Amygdala (tissue), 56 donors: ENCODE measurements at places on chromosomes 7 and 10.
A peak's percentile ranks its signal among the peaks of the same experiment; 100 is the strongest.

GRCh38 chr7:82700741-82701140 is 257.2 kb upstream of the CACNA2D1 start:
- no peak for DNase-seq

- no peak for DNase-seq
These were observed 177.2 kb upstream of the INHBA start for GRCh38 chr7:41880107-41880506.

DNA sequence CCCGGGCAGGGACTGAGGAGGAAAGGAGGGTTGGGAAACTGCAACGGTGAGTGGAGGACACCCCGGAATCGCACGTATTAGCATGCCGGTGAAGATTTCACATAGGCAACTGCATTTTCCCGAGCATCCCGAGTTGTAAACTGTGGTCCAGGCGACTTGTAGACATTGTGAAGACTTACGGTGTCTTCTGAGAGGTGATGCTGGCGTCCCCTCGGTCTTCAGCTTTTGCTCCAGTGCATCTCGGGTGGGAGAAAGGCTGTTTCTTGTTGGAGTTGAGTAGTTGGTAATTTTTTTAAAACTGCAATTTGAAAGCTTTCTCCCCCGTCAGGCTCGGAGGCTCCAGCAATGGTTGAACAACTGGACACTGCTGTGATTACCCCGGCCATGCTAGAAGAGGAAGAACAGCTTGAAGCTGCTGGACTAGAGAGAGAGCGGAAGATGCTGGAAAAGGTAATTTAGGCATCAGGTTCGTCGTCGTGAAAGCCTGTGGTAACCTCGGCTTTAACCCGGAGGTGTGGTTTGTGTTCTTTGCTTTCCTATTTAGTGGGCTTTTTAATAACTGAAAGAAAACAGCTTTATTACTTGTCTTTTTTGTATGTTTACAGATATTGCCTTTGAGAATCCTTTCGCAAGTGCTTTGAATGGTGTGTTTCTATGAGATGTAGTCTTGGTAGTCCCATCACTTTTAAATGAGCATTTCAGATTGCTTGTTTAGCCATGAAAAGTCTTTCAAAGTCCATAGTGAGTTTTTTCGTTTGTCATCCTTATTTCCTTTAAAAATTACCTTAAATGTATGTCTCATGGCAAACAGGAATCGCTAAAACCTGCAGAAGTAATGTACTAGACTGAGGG is 687 bp downstream of the HELLS start:
- DNase-seq = no peak

DNA sequence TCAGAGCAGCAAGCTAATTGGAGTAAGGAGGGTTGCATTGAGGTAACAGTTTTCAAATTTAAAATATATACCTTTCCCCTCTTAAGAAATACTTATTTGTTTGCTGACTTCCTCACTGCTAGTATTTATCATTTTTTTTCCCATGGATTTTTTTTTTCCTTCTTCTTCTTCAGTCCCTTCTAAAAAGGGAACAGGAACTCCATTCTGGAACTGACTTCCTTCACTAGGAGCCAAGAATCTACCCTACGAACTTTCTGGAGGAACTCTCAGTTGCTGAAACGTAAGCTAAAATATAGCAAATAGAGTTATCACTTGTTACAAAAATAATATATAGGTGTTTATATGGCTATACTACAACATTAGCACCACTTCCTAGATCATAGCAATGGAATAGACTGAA is 95.4 kb downstream of the HGF start:
- DNase-seq = no peak

DNA sequence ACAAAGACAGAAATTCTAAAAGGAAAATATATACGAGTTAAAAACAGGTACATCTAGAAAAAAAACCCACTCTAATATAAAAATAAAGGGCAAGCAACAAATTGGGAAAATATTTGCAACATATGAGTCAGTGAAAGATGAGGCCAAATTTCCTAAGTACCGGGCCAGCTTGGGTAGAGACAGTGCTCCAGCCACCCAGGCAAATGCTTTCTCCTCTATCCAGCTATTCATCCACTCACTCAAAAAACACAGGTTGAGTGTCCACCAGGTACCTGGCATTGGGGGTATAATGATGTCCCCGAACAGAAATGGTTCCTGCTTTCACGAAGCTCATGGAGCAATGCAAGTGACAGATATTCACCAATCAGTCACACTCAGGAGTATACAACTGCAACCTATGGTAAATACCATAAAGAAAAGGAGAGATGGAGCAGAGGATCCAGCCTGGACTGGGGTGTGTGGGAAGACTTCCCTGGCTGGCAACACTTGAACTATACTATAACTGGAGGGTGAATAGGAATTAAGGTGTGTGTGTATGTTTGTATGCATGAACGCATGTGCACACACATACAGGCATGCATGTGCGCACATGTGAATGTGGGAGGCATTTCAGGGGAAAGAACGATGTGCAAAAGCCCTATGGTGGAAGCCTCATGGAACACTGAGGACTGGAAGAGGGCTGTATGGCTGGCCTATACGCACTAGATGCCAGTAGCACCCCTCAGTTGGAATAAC is 2.3 kb downstream of the ARHGAP22 start:
- no peak for DNase-seq

- DNase-seq = no peak
These were observed 37.6 kb upstream of the TCF7L2 start for GRCh38 chr10:112912410-112912928.

GRCh38 chr7:98807068-98808048 is 62.5 kb downstream of the TMEM130 start:
- no peak for DNase-seq

DNA sequence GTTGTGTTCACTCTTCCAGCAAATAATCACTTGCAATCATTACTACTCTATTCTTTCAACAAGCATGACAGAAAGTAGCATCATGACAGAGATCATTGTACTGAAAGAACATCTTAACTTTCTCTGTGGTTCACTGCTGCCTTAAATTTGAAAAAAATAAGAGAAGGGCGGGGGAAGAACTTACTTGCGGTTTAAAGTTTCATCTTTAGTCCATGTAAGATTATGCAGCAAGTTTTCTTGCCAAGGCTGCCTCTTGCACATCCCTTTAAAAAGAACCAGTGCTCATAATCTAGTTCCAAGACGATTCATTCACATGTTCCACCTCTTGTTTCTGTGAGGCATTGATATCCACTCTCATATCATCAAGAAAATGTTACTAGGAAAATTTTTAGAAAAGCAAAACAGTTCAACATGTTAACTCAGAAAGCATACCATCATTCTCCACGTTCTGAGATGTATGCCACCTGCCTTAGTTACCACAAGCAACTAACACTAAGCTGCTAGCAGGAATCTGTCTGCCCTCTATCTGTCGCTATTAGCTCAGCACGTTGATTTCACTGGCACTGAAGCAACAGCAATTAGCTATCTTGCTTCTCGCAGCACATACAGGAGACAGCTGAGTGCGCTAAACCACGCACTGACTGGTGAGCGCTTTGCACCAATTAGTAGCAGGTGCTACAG is at the start of gene PCDH15:
TSS of gene PCDH15 (minus strand) at position 491 of the 681 bp plus-strand sequence. CDS start 136,969 bp downstream, outside the sequence.
- DNase-seq = peak; percentile 20

DNA sequence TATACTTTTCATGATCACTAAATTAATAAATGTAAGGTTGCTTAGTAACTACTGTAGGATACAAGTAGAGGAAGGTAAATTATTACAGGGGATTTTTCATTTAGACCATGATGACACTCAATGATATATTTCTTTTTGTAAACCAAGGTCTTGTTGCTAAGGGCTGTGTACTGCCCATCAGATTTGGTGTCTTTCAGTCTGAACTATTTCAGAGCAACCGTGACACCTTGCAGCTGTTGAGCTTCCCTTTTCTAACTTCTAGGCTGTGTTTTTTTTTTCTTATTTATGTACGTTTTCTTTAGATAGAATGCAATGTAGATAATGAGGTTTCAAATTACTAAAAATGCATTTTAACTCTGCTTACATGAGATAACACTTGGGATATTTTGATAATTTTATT is 292.0 kb upstream of the MBL2 start:
- DNase-seq = no peak

- DNase-seq = no peak
These were observed 137.6 kb downstream of the C10orf105 start for GRCh38 chr10:71582019-71582418.

DNA sequence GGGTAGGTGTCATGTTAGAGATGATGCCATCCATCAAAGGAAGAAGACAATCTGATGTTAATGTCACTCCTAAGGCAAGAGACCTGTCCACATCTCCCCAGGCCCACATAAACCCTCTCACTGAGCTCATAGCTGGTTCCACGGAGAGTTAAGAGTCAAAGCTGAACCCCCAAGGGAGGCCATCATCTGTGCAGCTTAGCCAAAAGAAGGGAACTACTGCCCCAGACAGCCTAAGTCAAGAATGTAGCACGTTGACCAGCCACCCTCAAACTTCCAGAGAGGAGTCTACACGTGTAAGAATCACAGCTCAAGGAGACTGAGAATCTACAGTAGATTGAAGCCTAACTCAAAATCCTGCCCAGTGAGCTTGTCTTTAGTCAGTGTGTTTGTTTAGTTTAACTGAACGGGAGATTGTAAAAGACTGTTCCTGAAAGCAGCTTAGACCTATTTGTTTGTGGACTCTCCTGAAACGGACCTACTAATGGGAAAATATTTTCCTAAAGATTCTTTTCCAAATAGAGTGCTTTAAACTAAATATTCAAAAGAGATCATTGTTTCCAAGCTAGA is 192.7 kb upstream of the NFE2L3 start:
- DNase-seq = no peak

DNA sequence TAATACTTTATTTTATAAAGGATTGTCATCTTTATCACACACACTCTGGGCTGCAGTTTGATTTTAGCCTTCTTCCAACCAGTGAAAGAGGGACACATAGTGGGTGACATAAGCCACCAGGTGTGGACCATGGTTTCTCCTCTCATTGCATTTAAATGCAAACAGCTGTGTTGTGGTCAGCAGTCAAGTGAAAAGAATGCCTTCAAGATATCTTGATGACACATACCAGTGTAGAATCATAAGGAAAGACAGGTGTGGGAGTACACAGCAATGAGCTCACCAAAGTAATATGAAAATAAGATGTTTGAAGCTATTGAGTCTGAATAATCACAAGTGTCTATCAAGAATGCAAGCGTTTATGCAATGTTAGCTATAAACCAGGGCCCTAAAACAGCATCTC is 580.0 kb downstream of the XPNPEP1 start:
- no peak for DNase-seq

DNA sequence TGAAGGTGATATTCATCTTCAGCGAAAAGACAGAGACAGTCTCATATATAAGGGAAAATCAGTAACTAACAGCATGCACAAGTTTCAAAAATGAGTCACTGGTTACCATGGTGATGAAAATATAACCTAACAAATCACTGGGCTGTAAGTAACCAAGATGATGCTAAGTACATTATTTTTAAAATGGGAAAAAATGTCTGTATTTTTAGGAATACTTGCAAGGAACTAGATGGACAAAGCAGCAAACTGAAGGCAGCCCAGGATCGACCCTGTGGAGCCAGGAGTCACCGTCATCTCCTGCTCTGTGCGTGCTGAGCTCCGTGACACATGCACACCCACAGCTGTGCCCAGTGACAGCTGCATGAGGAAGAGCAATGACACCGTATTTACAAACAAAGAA is 137.3 kb downstream of the ELMO1 start:
- DNase-seq = no peak

GRCh38 chr10:86294346-86295265 is 72.0 kb downstream of the GRID1 start:
- no peak for DNase-seq

GRCh38 chr10:58854811-58855210 is 321.6 kb upstream of the PHYHIPL start:
- DNase-seq = no peak

GRCh38 chr7:150902078-150903033 is 50.0 kb downstream of the AOC1 start:
- DNase-seq = no peak

GRCh38 chr10:103481974-103482531 is 3.0 kb upstream of the CALHM3 start:
- no peak for DNase-seq

DNA sequence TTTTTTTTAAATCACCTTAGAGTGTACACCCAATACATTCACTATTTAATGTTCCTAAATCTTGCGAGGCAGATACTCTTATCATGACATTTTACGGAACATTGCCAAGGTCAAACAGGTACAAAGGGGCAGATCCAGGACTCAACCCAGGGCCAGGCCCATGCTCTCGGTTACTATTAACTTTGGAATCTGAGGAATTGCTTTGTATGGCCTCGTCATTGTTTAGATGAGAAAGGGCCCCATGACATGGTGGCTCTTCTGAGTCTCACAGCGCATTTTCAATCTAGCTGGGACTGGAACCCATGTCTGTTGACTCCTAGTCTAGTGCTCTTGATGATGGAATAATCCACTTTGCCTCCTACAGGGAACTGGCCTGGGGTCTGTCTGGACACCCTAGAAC is 59.1 kb downstream of the GATA3 start:
- no peak for DNase-seq

GRCh38 chr7:152459724-152460251 is 24.0 kb upstream of the KMT2C start:
- no peak for DNase-seq

- no peak for DNase-seq
These were observed 53.0 kb downstream of the PDZD8 start for GRCh38 chr10:117322260-117322659.

DNA sequence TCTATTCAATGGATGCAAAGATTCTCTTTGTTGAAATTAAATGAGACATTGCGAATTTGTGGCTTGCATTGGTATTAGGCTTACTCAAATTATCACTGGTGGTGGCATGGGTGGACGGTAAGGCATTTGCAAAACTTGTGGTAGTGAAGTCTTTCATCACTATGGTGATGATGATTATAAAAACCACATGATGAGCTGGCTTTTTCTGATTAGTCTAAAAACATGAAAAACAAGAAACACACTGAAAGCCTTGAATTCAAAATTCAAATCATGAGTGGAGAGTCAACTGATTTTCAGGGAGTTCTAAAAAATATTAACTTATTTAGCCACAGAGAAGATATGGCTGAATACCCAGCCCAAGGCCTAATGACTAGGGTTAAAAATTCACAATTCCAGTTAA is 99.8 kb upstream of the HGF start:
- DNase-seq = no peak
